ENCODE measurements at places on chromosomes 4 and X.
A peak's percentile ranks its signal among the peaks of the same experiment; 100 is the strongest.

GRCh38 chr4:91280551-91281290 lies 1023.0 kb upstream of the GRID2 start:
- no peak for DNase-seq

GRCh38 chr4:67873116-67873515 lies 10.7 kb downstream of the TMPRSS11D start:
- no peak for DNase-seq

DNA sequence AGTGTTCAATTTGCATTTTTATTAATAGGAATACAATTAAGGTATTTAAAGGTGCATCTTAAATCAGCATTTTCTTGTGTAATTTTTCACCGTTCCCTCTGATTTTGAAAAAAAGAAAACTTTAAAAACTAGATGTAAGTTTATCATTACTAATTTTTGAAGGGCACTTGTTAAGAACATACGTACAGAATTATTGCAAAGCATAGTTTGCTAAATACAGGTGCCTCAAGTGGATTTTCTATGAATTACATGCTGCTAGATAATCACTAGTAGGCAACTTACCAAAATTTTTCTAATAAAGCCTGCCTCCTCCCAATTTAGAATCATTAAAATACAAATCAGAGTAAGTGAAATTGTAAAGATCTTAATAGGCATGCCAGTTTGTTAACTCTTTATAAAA lies 8.5 kb downstream of the CNKSR2 start:
- DNase-seq, result peak; percentile 2

DNA sequence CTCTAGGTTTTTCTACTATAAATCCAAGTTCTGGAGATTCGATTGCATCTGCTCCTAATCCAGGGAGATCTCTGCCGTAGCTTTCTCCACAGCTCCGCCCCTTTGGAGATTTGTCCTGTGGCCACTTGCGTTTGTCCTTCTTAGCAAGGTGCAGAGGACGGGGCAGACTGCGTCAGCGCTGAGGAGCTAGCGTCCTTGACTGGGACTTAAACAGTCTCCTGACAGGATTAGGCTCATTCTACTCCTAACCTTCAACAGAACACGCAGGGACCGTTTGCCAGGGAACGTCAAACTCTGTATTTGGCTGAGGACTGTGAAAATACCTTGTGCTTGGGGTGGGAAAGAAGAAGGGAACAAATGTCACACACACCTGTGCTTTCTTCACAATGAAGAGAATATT lies 38.6 kb downstream of the SORBS2 start:
- DNase-seq, result no peak

- DNase-seq, result peak; percentile 83
Observed at GRCh38 chrX:107776649-107777535, 641 bp upstream of the NCBP2L start.

DNA sequence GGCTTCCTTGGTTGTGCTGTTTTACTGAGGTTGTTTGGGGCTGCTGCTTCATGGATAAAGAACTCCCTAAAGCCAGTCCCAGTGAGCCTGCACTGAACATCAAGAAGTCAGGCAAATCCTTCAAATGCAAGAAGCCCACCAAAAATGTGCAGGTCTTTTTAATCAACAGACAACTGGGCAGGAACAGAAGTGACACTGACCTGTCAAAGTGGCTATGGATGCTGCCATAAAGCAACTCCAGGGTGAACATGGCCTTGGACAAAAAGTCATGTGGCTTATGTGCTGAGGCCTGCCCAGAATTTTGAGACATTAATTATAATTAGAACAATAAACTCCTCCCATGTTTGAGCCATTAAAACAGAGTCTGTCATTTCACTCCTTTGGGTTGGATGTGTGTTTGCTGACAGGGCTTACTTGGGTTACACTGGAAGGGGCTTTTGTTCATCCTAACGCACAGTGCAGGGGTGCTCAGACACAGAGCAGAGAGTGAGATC lies at the start of gene ETDC:
TSS of gene ETDC (plus strand) at position 51 of the 494 bp plus-strand sequence. CDS start at position 51, 0 bp downstream.
- DNase-seq, result no peak
